ENCODE measurements at places on chromosomes 7 and 10. TPM values are rescaled to one million over a fixed set of nuclear protein-coding genes. Genes with fewer than 3 reads are reported as not detected.

Gene ZNF488
- total RNA-seq, result not detected

Gene C7orf33
- not detected for total RNA-seq

Gene ARHGAP22
- 2.0 TPM for total RNA-seq

Gene ZNF365
- total RNA-seq, result not detected

Gene TET1
- 3.9 TPM for total RNA-seq

Gene GATA3
- not detected for total RNA-seq

Gene MEOX2
- 35.0 TPM for total RNA-seq

Gene AOAH
- 0.75 TPM for total RNA-seq

Gene NIPSNAP2
- 33.3 TPM for total RNA-seq

Gene SRPK2
- 26.2 TPM for total RNA-seq

Gene COL26A1
- not detected for total RNA-seq

Gene HPSE2
- not detected for total RNA-seq

Gene ASB10
- total RNA-seq, result not detected

Gene PNLIPRP1
- total RNA-seq, result not detected

Gene GNAI1
- 8.7 TPM for total RNA-seq

Gene ANKRD1
- 8.1 TPM for total RNA-seq

Gene PNPLA8
- total RNA-seq, result 4.4 TPM

Gene CYP3A7
- total RNA-seq, result not detected

Gene AS3MT
- 1.4 TPM for total RNA-seq

Gene CXCL12
- total RNA-seq, result 288 TPM

Gene HOXA10
- not detected for total RNA-seq

Gene AMPH
- total RNA-seq, result 22.1 TPM

Gene PDGFA
- total RNA-seq, result 349 TPM

Gene CTAGE8
- total RNA-seq, result not detected

Gene MTURN
- 40.9 TPM for total RNA-seq

Gene CALML3
- total RNA-seq, result not detected

Gene GPER1
- total RNA-seq, result 11.3 TPM

Gene OR2A12
- total RNA-seq, result not detected

Gene FOXP2
- total RNA-seq, result 11.0 TPM

Gene RTKN2
- total RNA-seq, result not detected

Gene NRBF2
- 4.2 TPM for total RNA-seq

Gene PRLHR
- not detected for total RNA-seq

Gene ADAMTS14
- 0.32 TPM for total RNA-seq

Gene C7orf57
- not detected for total RNA-seq

Gene RBP3
- not detected for total RNA-seq

Gene ZNF736
- total RNA-seq, result 6.0 TPM

Gene PDSS1
- not detected for total RNA-seq

Gene SPAM1
- not detected for total RNA-seq

Gene PPP1R17
- not detected for total RNA-seq

Gene PLA2G12B
- not detected for total RNA-seq

Gene TFEC
- total RNA-seq, result 1.3 TPM

Gene HACD1
- 41.6 TPM for total RNA-seq
